ENCODE measurements at places on chromosomes 1 and 21.

DNA sequence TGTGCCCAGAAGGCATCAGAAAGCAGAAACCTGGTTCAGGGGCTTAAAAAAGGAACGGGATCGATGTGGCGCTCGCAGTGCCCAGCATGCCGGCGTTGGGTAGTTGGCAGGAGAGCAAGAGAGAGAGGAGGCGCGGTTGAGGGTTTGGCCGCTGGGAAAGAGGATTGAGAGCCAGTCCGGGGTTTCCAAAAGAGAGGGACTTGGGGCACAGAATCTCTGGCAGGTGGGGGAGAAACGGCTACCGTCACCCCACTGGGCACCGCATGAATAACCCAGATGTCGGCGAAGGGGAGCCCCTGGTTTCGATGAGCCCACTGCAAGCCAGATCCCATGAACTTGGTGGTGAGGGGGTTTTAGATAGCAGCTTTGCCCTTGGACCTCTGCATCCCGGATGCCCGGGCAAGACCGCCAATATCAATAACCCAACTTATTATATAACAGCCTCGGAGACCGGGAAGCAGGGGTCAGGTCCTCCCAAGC, 60.4 kb upstream of the ACOT11 start:
- peak overlapping the region; percentile 96 for H3K27ac ChIP-seq
- no peaks in the 10 kb centered on the region for H3K27me3 ChIP-seq
- H3K4me3 ChIP-seq = no peak overlapping the region
- H3K4me1 ChIP-seq = peaks cover 26% of the 10 kb centered on the region
- H3K36me3 ChIP-seq = no peaks in the 10 kb centered on the region

- no peak overlapping the region for H3K27ac ChIP-seq
- no peaks in the 10 kb centered on the region for H3K4me1 ChIP-seq
- peak; percentile 32 for DNase-seq
Observed at GRCh38 chr21:37873655-37874054, 42.6 kb downstream of the KCNJ6 start.

GRCh38 chr21:35357041-35357780, 308.1 kb upstream of the RUNX1 start:
- H3K4me3 ChIP-seq = no peak overlapping the region
- no peak overlapping the region for H3K27ac ChIP-seq
- H3K36me3 ChIP-seq = no peaks in the 10 kb centered on the region

DNA sequence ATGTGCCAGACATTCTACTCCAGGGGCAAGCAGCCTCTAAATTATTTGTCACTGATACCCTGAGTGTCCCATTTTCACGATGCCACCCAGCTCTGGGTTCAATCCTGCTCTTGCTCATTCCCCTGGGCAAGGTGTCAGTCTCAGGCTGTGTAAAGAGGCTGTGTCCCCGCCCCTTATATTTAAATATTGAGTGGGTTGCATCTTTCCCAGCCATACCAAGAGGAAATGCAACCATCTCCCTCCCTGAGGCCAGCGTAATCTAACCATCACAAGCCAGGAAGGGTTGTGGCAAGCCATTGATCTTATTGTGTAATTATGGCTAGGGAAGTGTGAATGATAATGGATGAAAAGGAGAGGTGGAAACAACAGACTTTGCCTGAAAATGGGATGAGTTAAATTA, 54.7 kb upstream of the CLDN14 start:
- no peaks in the 10 kb centered on the region for H3K4me1 ChIP-seq
- H3K4me3 ChIP-seq = no peak overlapping the region
- no peaks in the 10 kb centered on the region for H3K36me3 ChIP-seq
- no peak for DNase-seq
- H3K27ac ChIP-seq = no peak overlapping the region

DNA sequence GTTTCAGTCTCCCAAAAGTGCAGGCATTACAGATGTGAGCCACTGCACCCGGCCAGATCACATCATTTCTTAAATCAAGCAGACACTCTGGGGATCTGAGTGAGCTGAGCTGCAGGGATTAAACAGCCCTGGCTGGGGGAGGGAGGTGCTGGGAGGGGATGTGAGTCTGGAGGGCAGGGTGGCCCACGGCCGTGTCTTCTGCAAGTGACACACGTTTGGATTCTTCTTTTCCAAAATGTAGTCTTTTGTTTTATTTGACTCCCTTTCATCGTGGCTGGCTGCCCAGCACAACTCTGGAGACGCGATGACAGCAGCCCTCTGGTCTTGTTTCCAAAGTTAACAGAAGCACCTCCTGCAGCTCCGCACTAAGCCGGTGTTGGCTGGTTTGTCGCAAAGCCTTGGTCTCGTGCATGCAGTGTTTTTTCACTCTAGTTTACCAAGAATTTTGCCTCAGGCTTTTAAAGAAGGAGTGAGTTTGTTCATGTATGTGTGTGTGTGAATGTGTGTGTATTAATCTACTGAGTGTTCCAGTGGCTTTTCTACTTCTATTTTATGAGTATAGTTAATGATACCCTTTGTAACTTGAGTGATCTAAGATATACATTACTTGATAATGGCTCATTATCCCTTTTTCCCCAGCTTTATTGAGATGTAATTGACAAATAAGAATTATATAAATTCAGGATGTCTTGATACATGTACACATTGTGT, 2.8 kb upstream of the KRTAP10-5 start:
- H3K27me3 ChIP-seq = no peaks in the 10 kb centered on the region
- peak; percentile 12 for DNase-seq
- no peak overlapping the region for H3K4me3 ChIP-seq
- no peaks in the 10 kb centered on the region for H3K36me3 ChIP-seq
- peaks cover 13% of the 10 kb centered on the region for H3K4me1 ChIP-seq

- peaks cover 6% of the 10 kb centered on the region for H3K4me1 ChIP-seq
- DNase-seq = peak; percentile 79
- peak within 1 kb of the TSS; percentile 30 for H3K4me3 ChIP-seq
Observed at GRCh38 chr1:206117151-206117948, at the start of gene AVPR1B. Gene AVPR1B, minus strand, starts transcription at chr1:206117388. Its CDS starts 498 bp downstream, at chr1:206116890.

DNA sequence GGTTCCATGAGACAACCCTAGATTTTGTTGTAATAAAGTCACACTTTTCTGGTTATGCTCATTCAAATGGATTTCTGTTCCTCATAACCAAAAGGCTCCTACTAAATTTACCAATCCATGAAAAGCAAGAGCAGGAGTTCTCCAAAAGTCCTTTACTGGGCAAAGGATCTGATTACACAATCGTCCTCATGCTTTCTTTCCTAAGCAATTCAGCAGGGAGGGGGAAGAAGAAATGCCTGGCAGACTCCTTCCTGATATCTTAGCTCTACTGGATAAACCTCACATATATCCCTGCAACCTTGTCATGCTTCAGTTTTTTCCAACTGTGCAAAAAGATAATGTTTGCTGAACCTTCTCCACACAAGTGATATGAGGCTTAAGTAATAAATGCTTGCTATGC, 67.6 kb upstream of the GUCA2B start:
- H3K27ac ChIP-seq = no peak overlapping the region
- H3K4me1 ChIP-seq = no peaks in the 10 kb centered on the region
- no peak overlapping the region for H3K4me3 ChIP-seq

- H3K36me3 ChIP-seq = no peaks in the 10 kb centered on the region
- no peaks in the 10 kb centered on the region for H3K27me3 ChIP-seq
- H3K4me3 ChIP-seq = no peak overlapping the region
- peak overlapping the region; percentile 94 for H3K27ac ChIP-seq
- no peak for DNase-seq
Observed at GRCh38 chr1:22920026-22920733, 52.5 kb downstream of the LACTBL1 start.

DNA sequence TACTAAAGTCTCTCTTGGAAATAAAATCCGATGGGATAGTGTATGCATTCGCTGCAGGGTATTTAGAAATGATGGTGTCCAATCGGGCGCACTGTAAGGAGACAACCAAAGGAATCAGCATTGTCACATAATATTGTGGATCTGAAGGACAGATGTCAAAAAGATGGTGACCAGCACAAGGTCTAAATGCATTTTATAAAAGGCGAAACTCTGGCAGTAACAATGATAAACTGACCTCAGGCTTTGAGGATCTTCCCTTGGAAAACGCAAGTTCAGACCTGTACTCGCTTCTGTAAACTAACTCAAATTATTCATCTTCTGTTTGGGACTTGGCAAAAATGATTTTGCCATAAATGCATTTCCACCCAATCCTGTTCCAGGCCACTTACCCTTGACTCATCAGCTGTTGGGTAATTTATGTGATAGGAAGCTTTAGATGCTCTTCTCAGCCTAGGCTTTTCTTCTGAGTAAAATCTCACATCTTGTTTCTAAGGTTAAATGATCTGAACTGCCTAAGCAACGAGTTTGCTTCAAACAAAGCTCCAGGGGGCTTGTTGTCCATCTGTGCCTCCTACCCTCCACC, 33.8 kb downstream of the STPG1 start:
- H3K4me3 ChIP-seq = no peak overlapping the region
- no peak overlapping the region for H3K27ac ChIP-seq
- no peaks in the 10 kb centered on the region for H3K36me3 ChIP-seq
- DNase-seq = peak; percentile 56
- H3K27me3 ChIP-seq = no peaks in the 10 kb centered on the region

DNA sequence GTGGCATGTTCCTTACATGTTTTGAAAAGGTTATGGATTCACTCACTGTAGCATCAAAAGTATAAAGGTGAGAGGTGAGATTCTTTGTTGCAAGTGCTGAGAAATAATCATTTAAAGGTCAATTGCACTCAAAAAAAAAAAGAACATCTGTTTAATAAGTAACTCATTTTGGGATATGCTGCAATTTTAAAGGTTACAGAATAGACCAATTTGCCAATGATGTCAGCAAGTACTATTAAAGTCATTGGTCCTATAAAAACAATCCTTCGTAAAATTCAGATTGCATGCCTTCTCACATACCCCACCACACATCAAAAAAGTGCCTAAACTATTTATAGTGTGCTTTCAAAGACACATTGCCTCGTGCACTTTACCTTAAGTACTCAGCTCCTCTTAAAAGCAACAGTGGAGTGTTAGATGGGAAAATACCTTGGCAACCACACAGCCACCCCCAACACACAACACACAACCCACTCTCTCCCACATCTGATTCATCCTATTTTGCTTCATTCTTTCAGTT, 218.2 kb upstream of the ADGRL2 start:
- H3K27ac ChIP-seq = peak overlapping the region; percentile 5
- no peaks in the 10 kb centered on the region for H3K36me3 ChIP-seq
- no peaks in the 10 kb centered on the region for H3K27me3 ChIP-seq
- peaks cover 37% of the 10 kb centered on the region for H3K4me1 ChIP-seq
- no peak for DNase-seq

GRCh38 chr1:22930240-22930912, 42.3 kb downstream of the LACTBL1 start:
- H3K4me3 ChIP-seq = no peak overlapping the region
- H3K4me1 ChIP-seq = peaks cover 6% of the 10 kb centered on the region
- H3K27me3 ChIP-seq = no peaks in the 10 kb centered on the region
- no peaks in the 10 kb centered on the region for H3K36me3 ChIP-seq
- H3K27ac ChIP-seq = no peak overlapping the region

DNA sequence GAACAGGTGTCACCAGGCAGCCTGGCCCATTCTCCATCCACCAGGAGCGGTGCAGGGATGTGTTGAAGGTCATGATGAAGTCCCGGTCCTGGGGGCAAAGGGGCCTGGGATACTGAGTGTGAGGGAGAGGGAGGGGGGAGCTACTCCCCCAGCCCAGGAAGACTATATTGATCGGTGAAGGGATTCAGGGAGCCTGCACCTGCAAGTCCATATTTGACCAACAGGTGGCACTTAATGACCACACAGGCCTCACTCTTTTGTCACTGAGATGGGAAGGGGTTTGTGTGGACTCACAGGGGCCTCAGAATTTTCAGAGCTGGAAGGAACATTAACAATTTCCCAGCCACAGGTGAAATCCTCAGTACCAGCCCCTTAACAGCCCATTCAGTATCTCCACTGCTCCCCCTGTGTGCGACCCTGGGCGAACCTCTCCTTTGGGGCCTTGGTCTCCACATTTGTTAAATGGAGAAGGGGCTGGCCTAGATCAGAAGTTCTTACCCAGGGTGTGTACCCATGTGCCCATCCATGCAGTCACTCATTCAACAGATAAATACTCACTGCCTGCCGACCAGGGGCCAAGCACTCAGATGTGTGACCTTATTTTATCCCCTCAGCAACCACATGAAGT, 55.6 kb downstream of the NKAIN1 start:
- H3K27me3 ChIP-seq = peaks cover 6% of the 10 kb centered on the region
- H3K4me1 ChIP-seq = no peaks in the 10 kb centered on the region
- DNase-seq = peak; percentile 49
- no peaks in the 10 kb centered on the region for H3K36me3 ChIP-seq
- no peak overlapping the region for H3K27ac ChIP-seq

DNA sequence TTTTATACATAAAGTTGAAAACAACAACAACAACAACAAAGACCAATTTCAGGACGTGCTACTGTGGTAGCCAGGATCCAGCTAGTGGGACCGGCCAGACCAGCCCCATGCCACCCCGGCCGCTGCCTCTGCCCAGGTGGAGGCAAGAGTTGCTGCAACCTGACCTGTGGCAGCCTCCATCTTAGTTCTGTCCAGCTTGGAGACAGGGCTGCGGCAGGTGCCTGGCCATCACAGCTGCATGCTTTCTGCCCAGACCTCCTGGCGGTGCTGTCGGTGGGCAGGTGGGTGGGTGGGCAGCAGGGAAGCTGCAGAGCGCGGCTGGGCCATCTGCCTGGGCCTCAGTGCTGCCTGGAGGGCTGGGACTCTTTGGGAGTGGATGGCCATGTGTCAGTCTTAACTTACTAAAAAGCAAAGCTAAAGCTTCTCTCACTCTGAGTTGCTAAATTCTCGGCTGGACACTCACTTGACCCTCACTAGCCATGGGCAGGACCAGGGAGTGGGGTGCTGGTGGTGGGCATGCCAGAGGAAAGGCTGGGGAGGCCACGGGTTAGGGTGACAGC, 38.6 kb downstream of the KIAA1614 start:
- no peak overlapping the region for H3K4me3 ChIP-seq
- H3K27me3 ChIP-seq = no peaks in the 10 kb centered on the region
- no peaks in the 10 kb centered on the region for H3K36me3 ChIP-seq

DNA sequence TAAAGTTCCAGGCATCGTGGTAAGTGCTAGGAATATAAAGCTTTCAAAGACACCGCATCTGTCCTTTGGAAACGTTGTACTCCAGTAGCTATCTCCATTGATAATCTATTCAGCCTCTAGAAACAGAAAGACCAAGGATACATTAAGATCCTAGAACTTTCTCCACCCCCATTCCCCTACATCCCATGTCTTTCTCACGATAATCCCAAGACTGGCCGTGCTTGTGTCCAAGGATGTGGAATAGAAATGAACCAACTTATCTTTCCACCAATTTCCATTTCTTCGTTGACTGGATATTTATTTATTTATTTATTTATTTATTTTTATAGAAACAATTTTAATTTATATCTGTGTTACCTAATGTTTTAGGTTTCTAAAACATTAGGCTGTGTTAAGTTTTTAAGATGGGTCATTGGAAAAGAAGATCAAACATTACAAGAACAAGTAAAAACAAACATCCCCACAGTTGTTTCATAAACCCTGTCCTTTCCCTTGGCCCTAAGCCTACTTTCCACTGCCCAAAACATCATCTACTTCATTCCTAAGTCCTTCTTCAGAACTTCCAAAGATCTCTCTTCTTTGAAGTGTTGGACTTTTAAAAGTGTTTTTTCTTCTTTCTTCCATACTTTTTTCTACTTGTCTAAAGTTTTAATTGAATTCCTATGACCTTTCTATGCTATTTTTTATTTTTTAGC, 39.7 kb downstream of the LRRC8C start:
- peak; percentile 20 for DNase-seq
- no peak overlapping the region for H3K27ac ChIP-seq
- no peaks in the 10 kb centered on the region for H3K36me3 ChIP-seq
- no peaks in the 10 kb centered on the region for H3K27me3 ChIP-seq
- H3K4me1 ChIP-seq = no peaks in the 10 kb centered on the region
